ENCODE measurements at places on chromosomes 2 and 18. TPM values are rescaled to one million over a fixed set of nuclear protein-coding genes. Genes with fewer than 3 reads are reported as not detected.

Gene AQP12A
- not detected for total RNA-seq

Gene EPHA4
- total RNA-seq = 22.2 TPM

Gene SLC11A1
- total RNA-seq = 0.05 TPM

Gene LAMA3
- 4.9 TPM for total RNA-seq

Gene SLC5A7
- not detected for total RNA-seq

Gene RESP18
- not detected for total RNA-seq

Gene C1QL2
- not detected for total RNA-seq

Gene CTDSP1
- 72.6 TPM for total RNA-seq

Gene SLC30A3
- 6.5 TPM for total RNA-seq

Gene TMEM163
- total RNA-seq = 3.2 TPM

Gene ROCK2
- total RNA-seq = 47.4 TPM

Gene GNAL
- 0.41 TPM for total RNA-seq

Gene TNS1
- total RNA-seq = 46.1 TPM

Gene VIT
- not detected for total RNA-seq

Gene PAX8
- total RNA-seq = 30.2 TPM

Gene NABP1
- total RNA-seq = 36.7 TPM

Gene SDC1
- 7.4 TPM for total RNA-seq

Gene KYNU
- total RNA-seq = under 0.01 TPM

Gene CFAP221
- 1.1 TPM for total RNA-seq

Gene RGPD4
- not detected for total RNA-seq

Gene SLC9A4
- total RNA-seq = not detected

Gene GCG
- not detected for total RNA-seq

Gene PCARE
- total RNA-seq = not detected

Gene SFT2D3
- 7.3 TPM for total RNA-seq

Gene STARD6
- total RNA-seq = not detected

Gene HOXD11
- 2.2 TPM for total RNA-seq

Gene AFF3
- 5.8 TPM for total RNA-seq

Gene IL1F10
- total RNA-seq = not detected

Gene PSMA8
- not detected for total RNA-seq

Gene VWC2L
- total RNA-seq = not detected

Gene TCF23
- not detected for total RNA-seq

Gene NOSTRIN
- 20.1 TPM for total RNA-seq

Gene ABCA12
- total RNA-seq = 0.12 TPM

Gene C2orf78
- not detected for total RNA-seq

Gene CCBE1
- total RNA-seq = 9.0 TPM

Gene PLGLB2
- total RNA-seq = 0.99 TPM

Gene PUM2
- 55.0 TPM for total RNA-seq

Gene AGAP1
- total RNA-seq = 13.3 TPM

Gene TRIM54
- not detected for total RNA-seq

Gene GALNT13
- total RNA-seq = 0.53 TPM

Gene SERPINB11
- not detected for total RNA-seq

Gene NIFK
- total RNA-seq = 48.8 TPM

Gene BBS5
- total RNA-seq = 5.5 TPM

Gene VIL1
- not detected for total RNA-seq

Gene OR6B2
- total RNA-seq = not detected

Gene IGFBP5
- total RNA-seq = 23.4 TPM

Gene FABP1
- total RNA-seq = not detected

Gene KRTCAP3
- not detected for total RNA-seq

Gene RGPD3
- total RNA-seq = 0.05 TPM

Gene B3GNT7
- 0.44 TPM for total RNA-seq

Gene FAHD2A
- total RNA-seq = 25.7 TPM

Gene METTL8
- 36.3 TPM for total RNA-seq

Gene SNX17
- 108 TPM for total RNA-seq

Gene ANKRD30B
- 0.70 TPM for total RNA-seq

Gene SOCS6
- total RNA-seq = 15.7 TPM

Gene L3MBTL4
- 0.53 TPM for total RNA-seq

Gene G6PC2
- total RNA-seq = not detected

Gene EVX2
- not detected for total RNA-seq
